ENCODE measurements at places on chromosomes 7 and 10. TPM values are rescaled to one million over a fixed set of nuclear protein-coding genes. Genes with fewer than 3 reads are reported as not detected.

KCNIP2 gene
- total RNA-seq, result 0.77 TPM

DNA sequence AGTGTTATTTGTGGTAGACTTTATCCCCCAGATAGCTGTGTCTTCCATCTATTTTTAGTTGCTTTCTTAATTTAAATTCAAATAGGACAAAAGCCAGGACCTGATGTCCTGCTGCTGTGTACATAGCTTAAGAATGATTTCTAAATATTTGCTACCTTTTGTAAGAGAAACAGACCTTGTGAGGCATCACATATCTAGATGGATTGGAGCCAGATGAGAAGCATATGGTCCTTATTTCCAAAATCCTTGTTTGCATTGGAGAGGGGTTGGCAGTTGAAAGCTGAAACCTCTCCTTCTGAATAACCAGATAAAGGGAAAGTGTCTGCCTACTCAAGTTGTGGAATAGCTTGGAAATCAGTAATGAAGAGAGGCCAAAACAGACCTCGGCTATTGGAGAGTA, 50.7 kb upstream of the AMPH start:
- DNase-seq, result no peak

DNA sequence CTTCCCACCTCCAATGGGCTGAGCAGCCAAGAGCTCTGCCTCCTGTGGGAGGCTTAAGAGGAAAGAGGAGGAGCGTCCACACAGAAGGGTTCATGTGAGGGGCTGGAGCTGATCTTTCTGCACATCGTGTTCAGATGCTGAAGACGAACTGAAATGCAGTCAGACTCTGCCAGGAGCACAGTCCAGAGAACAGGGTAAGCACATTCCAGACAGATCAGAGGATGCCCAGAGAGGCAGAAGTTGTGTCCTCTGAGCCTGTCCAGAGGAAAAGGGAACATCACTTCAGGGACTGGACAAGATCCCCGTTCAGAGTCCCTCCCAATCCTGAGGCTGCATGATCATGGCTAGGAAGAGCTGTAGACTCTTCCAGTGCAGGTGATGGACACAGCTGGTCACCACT, 72.9 kb downstream of the ITIH5 start:
- DNase-seq, result no peak

ATOH7 gene
- not detected for total RNA-seq

NAT16 gene
- not detected for total RNA-seq

Data from fibroblast of lung (primary cell).